ENCODE measurements at places on chromosomes 3 and 15.
A peak's percentile ranks its signal among the peaks of the same experiment; 100 is the strongest.

DNA sequence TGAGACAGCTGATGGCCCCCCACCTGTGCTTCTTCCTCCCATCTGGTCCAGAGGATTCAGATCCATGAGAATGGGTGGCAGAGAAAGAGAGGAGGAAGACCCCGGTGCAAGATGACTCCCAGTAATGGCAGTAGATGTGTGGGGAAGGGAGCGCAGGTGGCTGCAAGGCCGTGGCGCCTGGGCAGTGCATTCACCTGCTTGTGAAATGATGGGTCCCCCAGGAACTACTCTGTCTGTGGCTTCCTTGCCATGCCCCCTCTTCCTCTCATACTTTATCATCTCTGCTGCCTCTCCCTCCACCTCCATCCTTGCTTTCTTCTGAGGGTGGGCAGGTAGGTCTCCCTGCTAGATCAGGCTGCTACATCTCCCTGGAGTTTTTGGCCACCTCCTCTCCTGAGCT, 23.3 kb downstream of the ZNF710 start:
- DNase-seq, result no peak

GRCh38 chr15:34248190-34248589, 23.4 kb downstream of the EMC4 start:
- DNase-seq, result no peak

DNA sequence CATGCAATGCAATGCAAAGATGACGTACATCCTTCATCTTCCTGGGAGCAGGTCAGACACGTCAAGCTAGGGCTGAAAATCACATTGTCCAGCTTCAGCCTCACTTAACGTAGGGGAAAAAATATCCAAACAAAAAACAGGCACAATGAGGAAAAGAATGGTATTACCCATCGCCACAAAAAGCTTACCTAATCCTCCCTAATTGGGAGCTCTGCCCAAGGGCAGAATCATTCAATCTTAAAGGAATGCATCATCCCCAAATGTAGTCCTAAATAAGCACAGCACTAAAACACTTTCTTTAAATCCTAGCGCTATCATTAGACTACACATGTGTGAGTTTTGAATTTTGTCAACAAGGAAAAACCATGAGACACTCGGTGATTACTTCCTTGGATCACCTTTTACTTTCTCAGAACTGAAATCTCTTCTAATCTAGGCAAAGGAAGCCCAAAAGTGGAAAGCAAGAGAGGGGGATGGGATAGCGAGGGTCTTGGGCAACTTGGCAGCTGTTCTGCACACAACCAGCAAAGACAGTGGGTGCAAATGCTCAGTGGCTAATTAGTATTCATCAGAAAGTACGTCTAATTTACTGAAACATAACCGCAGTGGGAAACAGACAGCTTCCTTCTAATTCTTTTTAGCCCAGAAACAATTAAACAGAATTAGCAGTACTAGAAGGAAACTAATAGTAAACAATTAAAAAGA, 87.4 kb downstream of the ADAMTS9 start:
- DNase-seq, result no peak

GRCh38 chr15:75694241-75695182, 18.1 kb downstream of the CSPG4 start:
- peak; percentile 95 for DNase-seq

DNA sequence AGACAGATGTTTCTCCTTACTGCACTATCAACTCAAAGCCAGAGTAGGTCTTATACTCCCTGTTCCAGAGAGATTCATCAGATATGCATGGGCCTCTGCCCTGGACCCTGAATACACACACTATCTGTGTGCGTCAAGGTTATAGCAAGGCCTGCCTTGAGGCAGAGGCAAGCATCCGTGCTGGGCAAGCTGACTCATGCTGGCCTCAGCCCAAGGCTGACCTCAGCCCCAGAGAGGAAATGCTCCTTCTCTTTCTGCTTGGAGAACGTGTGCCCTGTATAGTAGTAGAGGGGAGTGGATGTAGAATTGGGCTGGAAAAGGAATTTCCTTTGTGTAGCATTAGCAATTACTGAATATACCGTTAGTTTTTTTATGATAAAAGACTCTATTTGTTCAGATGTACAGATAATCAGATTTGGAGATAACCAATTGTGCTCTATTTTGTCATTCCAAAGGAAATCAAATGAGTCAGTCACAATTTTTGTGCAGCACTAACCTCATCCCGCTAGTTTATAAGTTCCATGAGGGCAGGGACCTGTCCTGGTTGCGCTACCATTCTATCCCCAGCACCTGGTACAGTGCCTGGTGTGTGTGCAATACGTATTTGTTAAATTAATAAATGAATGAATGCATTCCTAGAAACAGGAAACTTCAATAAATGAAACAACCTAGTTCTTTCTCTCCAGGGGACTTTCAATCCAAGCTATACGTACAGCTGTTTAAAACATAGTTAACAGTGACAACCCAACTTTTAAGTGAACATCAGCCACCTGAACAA, 13.3 kb upstream of the PAQR9 start:
- peak; percentile 95 for DNase-seq

DNA sequence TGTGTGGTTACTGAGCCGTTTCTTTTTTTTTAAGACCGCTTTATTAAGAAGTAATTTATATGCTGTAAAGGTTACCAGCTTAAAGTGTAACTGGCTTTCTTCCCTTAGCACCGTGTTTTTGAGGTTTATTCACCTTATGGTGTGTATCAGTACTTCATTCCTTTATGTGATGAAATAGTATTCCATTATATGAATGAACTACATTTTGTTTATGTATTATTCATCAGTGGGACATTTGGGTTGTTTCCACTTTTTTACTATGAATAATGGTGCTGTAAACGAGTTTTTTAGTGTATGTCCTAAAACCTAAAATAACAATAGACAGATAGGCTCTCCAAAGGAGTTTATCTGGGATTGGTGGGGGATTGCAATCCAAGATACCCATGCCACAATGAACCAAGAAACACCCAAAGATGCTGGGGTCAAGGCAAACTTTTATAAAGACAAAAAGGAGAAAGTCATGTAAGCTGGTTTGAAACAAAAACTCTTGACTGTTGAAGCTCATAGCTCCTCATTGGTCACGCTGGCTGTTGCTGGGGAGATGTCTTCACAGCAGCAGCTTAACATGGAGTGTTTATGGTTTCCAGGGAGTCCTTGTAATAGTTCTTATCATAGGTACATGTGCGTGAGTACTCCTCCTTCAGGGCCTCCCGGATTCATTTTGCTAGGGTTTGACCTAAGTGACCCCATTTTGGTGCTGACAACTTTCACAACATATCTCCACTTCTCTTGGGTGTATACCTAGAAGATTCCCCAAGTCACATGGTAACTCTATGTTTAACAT, 16.0 kb downstream of the TM2D3 start:
- DNase-seq, result no peak

Measured in fibroblast of pulmonary artery (primary cell).